ENCODE measurements at places on chromosomes 6 and 20.

- DNase-seq = no peak
These were observed 764 bp upstream of the SNAP25 start for GRCh38 chr20:10217721-10218410.

DNA sequence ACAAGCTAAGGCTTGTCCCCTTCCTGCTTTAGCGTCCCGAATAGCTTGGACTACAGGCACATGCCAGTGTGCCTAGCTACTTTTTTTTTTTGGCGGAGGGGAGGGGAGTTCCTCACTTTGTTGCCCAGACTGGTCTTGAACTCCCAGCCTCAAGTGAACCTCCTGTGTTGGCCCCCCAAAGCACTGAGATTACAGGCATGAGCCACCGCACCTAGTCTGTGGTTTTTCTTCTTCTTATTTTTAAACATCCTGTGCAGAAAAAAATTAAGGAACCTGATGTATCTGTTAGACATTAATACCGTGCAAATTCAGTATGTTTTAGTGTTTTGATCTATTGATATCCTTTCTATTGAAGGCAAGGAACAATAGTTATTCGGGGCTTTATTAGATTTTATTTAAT lies 25.7 kb downstream of the HIVEP1 start:
- no peak for DNase-seq

DNA sequence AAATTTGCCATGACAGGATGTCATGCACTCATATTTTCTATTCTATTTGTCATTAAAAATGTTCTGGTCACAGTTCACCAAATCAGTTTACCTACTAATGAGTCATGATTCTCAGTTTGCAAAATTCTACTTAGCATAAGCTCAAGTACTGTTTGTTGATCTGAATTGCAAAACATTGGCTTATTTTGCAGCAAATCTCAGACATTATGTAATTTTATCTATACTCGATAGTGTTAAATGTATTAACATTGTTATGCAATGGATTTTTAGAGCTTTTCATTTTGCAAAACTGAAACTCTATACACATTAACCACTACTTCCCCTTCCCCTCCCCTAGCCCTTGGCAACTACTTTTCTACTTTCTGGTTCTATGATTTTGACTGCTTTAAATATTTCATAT lies 213.8 kb upstream of the ZFP64 start:
- no peak for DNase-seq

DNA sequence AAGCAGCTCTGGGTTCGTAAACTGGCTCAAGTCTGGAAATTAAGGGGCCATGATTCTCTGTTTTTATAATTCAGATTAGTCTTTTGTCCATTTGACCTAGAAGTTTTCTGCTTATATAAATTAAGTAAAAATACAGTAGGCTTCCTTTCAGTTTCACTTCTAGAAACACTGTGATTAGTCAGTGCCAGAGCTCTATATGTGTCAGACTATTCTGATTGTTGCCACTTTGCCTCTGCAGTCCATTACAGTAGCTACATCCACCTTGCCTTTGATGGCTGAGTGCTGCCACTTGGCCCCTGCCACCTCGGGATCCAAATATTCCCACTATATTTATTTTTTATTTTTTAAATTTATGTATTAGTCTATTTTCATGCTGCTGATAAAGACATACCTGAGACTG lies 7.9 kb downstream of the ZC2HC1B start:
- peak; percentile 11 for DNase-seq

DNA sequence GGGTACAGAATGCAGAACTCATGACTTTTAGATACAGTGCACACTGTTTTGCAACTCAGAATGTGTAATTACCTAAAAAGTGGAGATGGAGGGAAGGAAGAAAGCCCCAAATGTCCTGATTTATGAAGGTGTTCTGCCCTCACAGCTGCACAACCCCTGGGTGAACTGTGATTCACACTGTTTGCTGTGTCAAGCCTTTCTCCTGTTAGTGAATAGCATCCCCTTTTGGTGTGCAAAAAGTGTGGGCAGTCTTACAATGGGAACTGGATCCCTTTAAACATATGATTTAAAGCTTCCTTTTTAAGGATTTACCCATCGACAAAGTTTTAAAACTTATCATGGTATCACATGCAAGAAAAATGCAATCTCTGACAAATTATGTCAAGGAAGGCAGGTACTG lies 633.4 kb upstream of the EPHA7 start:
- DNase-seq = no peak

DNA sequence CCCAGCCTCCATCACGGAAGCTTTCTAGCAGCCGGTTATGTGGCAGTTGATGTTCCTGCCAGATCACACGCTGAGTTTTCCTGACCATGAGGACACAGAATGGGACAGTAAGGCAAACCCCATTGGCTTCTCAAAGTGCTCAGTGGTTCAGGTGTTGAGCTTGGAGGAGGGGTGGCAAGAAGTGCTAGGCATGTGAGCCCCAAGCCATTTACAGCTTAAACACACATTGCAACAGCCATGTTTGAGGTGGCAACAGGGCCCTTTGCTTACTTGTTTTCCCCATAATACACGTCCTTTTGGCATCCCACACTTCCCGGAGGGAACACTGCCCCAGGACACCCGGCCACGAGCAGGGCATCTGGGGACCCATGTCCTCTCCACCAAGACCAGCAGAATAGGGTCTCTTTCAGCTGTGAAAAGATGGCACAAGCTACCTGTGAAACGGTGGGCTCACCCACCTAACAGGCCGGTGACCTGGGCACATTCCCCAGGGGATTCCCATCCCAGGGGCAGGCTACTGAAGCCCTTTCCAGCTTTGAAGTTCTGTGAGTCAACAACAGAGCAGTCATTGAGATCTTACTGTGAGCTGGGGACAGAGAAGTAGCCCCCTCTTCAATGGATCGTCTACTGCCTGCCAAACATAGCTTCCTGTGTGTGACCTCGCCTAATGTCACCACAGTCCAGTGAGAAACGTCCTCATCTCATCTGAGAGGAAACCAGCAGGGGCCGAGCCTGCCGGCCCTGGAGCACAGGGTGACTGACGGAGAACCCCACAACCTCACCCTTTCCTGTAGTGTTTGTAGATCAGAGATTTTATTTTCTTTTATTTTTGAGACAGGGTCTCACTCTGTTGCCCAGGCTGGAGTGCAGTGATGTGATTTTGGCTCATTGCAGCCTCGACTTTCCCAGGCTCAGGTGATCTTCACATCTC lies 4.0 kb upstream of the TLDC2 start:
- DNase-seq = no peak

DNA sequence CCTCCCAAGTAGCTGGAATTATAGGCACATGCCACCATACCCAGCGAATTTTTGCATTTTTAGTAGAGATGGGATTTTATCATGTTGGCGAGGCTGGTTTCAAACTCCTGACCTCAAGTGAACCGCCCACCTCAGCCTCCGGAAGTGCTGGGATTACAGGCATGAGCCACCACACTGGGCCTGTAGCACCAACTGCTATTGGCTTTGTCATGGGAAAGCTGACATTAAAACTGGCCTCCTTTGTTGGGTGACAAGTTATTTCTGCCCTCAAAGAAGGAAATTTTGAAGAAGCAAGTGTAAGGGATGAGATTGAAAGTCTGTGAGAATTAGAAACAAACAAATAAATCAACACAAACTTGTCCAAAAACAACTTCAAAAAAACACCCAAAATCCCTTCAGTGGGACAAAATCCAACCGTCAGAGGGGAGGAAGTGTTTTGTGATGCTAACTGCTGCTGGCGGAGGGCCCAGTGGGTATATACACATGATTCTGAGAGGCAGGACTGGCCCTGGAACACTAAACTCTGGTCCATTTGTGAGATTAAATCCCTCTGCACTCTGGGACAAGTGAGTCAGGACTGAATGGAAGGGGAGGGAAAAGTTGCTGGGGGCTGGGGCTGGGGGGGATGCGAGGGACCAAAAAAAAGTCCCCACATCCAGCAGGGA lies 87.5 kb upstream of the NAA20 start:
- no peak for DNase-seq

GRCh38 chr6:35554811-35555210 lies 42.1 kb upstream of the TULP1 start:
- DNase-seq = no peak

DNA sequence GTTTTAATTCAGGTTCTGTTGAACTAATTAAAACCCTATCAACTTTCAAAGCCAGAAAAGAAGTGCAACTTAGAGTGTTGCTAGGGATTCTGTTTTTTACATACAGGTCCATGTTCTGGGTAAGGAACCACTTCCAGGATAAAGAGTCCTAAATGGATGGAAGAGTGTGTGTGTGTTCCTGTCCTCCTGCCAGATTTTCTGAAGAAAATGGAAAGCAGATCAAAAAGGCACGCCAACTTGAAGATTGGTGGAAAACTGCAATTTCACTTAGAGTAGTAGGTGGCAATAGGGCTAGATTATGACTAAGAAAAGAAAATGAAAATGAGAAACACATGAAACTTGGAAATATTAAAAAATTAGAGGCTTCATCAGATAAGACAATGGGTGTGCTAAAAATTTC lies 85.3 kb downstream of the COL21A1 start:
- no peak for DNase-seq

DNA sequence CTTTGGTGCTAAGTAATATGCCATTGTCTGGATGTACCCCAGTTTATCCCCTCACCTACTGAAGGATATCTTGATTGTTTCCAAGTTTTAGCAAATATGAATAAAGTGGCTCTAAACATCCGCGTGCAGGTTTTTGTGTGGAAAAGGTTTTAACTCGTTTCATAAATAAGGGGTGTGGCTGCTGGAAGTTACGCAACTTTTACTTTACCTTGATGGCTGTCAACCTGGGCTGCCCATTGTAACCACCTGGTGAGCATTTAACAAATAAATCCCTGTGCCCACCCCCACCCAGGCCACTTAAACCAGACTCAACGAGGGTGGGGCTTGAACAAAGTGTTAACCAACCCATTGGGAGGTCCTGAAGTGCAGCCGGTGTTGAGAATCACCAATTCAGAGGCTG lies 187.8 kb downstream of the NRN1 start:
- DNase-seq = no peak

- no peak for DNase-seq
These were observed 14.7 kb downstream of the UBE2V1 start for GRCh38 chr20:50098259-50098658.

GRCh38 chr6:24982231-24982630 lies 46.5 kb upstream of the RIPOR2 start:
- DNase-seq = no peak

GRCh38 chr6:158628542-158628941 lies 16.0 kb downstream of the DYNLT1 start:
- no peak for DNase-seq

DNA sequence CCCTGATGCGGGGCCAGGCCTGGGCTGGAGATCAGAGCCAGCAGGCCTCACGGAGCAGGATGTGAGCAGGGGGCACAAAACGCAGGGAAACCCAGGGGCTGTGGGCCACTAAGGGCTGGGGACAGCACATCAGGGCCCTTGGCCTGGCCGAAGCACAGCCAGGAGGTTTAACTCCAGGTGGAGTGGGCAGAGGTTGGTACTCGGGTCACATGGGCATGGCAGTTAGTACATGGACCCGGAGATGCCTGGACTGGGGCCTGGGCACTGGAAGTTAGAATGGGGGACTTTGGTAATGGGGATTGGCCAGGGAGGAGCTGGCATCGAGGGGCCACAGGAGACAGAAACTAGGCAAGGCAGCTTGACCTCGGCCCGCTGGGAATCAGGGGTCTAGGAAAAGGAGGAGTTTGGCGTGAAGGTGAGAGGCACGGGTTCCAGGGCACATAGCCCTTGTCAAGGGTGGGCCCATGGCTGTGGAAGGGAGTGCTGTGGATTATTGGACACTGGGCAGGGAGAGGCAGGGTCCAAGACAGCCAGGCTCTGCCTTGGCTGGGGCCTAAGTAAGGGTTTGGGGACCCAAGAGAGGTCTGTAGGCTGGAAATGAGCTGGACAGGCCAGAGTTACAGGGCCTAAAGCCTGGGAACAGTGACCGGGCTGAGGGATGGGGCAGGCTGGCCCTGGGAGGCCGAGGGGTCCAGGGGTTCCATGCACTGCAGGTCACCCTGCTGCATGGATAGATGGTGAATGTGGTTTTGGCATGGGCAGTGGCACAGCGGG lies 41.6 kb upstream of the CD93 start:
- DNase-seq = no peak

GRCh38 chr6:158879180-158879579 lies 60.0 kb upstream of the EZR start:
- no peak for DNase-seq

DNA sequence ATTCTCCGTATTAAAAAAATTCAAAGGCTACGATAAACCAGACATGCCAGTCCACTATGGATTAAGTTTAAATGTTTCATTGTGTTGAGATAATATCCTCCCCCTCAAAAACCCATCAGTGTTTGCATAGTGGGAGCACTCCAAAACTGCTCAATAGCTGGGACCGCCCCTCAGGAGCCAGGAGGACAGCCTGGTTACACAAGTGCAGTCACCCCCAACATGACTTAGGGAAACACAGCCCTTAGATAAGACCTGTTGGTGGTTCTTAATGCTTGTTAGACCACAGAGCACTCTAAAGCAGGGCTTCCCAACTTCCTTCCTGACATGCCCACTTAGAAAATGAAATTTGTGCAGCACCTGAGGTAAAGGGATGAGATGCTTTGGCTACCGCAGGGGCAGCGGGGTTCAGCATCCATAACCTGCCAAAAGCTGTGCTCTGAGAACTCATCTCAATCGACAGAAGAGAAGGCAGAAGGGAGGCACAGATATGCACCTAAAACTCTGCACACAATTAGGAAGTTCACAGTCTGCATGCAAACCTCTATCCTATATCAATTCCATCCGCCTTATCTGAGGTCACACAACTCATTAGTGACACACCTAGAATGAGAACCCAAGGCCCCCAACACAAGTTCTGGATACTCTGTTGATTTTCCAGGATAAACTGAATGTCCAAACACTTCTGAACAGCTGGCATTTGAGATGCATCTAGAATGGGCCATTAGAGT lies 74.3 kb downstream of the RALGAPA2 start:
- no peak for DNase-seq

GRCh38 chr20:50837532-50838321 lies 42.9 kb downstream of the BCAS4 start:
- DNase-seq = no peak

DNA sequence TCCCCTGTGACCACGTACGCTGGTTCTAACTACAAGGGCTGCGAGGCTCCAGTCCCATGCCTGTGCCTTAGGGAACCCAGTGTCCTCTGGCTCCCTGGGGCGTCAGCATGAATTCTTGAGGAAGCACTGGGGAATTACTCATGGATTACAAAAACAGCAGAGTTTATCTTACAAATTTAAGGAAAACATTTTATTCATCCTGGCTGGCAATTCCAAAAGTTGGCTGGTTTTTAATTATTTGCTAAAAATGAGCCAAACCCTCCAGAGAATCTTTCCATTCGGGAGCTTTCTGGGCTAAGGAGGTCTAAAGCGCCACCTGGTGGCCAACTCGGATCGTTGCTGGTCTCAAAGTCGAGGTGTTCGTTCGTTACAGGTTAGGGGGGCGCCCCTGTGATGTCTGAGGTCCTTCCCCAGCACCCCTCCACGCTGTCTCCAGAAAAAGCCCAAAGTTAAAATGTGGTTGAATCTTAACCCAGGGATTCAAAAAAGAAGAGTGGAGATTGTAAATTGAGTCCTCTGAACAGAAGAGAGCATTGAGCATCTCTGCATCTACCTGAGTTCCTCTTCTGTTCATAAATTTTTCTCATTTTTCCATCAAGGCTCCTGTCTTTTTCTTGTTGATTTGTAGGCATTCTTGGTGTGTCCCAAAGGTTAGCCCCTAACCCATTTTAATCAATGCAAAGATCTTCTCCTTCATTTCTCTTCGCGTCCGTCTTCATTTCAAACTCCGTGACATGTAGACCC lies 99.4 kb downstream of the BFSP1 start:
- no peak for DNase-seq

- DNase-seq = no peak
These were observed 22.7 kb upstream of the TRIM39 start for GRCh38 chr6:30304002-30304401.

- no peak for DNase-seq
These were observed 95.5 kb downstream of the KCNB1 start for GRCh38 chr20:49386848-49387580.

- no peak for DNase-seq
These were observed 156.5 kb downstream of the BTBD3 start for GRCh38 chr20:12074111-12074655.

All from GM12878 (cell line).